ENCODE measurements at places on chromosomes 12 and 14.

- no peak for DNase-seq
Observed at GRCh38 chr12:53355121-53355520, 19.0 kb upstream of the SP7 start.

- DNase-seq = peak; percentile 67
Observed at GRCh38 chr14:23366426-23366921, 1.5 kb upstream of the EFS start.

DNA sequence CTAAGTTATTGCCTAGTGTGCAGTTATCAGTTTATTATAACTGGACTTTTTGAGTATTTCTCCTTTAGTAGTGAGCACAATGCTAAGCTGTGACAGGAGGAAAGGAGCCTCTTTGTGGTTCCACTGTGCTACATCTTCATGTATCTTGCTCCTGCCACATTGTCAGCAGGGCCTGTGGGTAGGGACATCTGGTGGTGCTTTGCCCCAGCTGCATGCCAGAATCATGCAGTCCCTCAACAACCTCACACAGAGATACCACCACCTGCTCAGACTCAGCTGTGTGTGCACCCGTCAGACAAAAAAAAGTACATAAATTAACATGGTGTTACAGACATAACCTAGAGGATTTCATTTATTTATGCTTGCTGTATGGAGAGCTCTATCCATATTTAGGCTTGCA lies 51.1 kb downstream of the MIS18BP1 start:
- DNase-seq = peak; percentile 36

GRCh38 chr14:96956464-96957239 lies 159.5 kb downstream of the VRK1 start:
- DNase-seq = no peak

DNA sequence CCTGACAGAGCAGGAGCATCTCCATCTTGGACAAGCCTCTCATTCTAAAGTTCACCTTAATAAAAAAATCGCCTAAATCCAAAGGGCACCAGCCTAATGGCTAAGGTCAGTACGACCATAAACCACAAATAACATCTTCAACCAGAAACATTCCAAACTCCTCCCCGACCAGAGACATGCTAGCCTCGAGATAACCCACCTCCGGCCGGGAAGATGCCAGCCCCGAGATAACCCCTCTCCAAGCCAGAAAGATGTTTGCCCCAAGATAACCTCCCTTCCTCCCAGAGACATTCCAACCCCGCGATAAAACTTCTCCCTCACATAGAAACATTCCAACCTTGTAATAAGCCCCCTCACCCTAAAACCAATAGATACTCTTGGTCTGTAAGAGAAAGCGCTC lies 86.8 kb upstream of the PKP2 start:
- no peak for DNase-seq

DNA sequence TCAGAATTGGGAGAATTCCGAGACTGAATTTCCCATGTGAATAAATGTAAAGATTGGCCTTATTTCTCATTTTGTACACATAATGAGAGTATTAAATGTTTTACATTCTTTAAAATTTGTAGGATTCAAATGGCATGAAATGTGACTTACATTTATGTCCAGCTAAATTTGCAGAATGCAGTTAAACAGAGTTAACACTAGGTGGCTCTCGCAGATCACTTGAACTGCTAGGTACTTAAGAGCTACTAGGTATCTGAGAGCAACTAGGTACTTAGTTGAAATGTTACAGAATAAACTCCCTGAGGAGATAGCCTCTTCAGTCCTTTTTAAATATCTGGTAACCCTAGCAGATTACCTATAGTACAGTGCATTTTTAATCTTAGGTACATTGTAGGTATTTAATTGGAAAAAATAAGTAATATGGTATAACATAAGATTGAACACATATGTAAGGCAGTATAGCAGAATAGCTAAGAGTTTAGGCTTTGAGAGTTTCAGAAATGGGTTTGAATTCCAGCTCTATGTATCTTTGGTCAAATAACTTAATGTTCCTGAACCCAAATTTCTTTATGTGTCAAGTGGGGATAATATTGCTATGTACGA lies 73.8 kb downstream of the KIAA0586 start:
- DNase-seq = peak; percentile 87

DNA sequence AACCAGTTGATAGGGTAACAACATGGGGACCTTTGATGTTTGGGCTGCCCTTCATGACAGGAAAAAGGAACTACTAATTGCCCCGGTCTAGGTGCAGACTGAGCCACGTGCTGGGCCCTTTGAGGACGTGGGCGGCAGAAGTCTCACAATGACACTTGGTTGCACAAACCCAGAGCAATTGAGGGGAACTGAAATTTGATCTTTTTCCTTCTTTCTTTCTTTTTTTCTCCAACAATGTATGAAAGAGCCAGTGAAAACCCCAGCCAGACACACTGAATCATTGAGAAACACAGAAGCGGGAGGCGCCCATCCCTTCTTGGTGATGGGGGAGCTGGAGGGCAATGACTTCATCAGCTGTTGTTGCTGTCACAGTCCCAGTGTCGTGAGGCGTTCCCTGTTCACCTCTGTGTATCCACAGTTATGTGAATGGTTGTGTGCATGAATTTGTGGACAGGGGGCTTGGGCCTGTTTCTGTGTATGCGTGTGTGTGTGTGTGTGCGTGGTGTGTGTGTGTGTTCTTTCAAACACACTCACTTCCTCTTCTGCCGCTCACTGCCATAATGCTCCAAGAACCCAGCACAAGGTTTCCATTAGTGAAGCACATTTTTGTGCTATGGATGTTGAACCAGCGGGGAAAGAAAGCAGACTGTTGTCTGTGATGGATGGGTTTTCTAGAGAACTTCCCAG lies 137.5 kb upstream of the CCND2 start:
- DNase-seq = peak; percentile 67

DNA sequence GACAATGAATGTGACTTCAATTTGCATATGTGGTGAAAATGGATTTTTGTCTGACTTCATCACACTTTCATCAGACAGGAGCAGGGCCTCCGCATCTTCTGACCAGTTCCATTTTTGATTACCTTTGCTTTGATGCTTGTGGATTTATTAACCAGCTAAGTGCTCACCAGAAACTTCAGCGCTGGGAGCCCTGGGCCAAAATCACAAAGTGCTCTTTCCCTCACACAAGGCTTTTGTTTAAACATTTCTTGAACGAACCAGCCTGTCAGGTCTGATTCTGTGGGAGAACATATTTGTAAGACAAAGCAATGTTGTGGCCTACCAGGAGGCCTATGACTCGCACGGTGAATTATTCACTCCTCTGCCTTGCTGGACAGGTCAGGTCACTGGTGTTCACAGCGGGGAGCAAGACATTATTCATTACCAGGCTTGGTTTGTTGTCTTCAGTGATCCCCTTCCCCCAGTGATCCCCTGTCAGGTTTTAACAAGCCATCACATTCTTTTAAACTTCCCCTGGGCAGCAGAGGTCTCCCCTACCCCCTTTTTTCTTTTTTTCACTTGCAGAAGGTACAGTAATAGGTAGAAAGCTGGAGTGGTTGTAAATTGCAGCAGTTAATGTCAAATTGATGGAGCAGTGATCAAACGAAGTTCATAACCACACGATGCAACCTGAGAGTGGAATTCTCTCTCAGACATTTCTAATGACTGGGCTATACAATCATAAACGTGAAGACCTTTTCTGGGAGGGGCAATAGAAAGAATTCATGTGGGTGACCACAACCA lies 167.5 kb upstream of the PRICKLE1 start:
- DNase-seq = peak; percentile 98

DNA sequence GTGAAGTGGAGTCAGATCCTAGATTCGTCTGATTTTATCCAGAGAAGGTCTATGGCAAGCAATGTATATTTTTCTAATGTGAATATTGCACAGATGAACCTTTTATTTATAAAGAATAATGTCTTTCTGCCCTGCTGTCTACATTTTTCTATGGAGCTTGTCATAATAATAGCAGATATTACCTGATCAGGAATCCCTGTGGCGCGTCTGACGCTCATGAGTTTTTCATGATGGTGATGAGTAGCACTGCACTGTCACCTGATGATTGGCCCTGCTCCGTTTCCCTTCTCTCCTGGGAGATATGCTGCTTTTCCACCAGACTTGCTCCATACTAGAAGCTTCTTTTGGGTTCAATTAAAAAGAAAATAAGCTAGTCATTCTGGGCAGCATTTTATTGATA lies 20.5 kb downstream of the CINP start:
- no peak for DNase-seq

DNA sequence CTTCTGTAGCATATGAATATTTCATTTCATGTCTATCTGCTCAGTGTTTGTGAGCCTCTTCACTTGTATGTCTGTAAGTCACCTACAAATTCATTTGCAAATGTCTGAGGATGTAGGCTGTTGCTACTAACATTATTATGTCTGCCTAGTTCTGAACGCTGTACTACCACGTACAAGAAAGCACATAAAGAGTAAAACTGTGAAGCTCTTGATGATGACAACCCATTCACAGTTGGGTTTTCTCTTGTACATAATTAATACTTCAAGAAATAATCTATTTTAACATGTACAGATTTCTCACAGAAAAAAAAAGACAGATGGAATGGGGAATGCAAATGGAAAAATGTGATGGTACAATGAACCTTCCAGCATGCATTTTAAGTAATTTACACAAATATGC lies 64.3 kb upstream of the CPNE8 start:
- DNase-seq = no peak

DNA sequence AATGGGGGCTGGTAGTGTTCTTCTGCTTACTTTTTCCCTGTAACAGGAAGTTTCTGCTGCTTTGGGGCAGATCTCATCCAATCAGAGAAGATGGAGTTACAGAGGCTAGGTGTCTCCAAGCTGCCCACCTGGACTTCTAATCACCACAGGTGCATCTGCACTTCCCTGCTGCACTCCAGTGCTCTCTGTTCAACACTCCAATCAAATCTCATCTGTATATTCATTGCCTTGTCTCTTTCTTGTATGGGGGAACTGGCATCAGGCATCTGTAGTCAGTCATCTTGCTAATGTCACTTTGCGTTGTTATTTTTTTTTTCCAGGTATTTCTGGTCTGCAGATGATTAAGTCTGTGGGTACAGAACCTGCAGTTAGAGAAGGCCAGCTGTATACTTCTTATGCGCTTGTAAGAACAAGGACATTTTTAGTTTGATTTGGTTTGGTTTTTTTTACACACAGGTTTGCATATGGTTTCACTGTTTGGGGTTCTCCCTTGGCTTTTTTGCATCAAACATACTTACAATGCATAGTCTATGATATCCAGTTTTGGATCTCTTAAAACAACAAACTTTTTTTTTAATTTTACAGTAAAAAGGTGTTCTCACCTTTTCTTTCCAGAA lies 116.0 kb downstream of the METTL25 start:
- no peak for DNase-seq

DNA sequence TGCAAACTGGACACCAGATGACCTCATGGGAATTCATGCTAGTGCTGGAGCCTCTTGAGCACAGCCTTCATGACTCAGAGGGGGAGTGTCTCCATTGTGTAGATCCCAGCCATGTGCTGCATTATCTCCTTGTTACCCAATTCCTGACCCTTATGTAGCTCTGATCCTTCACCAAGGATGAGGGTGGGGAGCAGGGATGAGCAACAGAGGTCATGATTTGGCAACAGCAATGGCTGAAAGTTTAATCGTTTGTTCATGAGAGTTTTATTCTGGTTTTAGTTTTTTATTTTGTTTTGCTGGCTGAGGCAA lies 9.5 kb upstream of the BDKRB1 start:
- DNase-seq = peak; percentile 99

- DNase-seq = no peak
Observed at GRCh38 chr14:72308967-72309485, 376.8 kb downstream of the RGS6 start.

DNA sequence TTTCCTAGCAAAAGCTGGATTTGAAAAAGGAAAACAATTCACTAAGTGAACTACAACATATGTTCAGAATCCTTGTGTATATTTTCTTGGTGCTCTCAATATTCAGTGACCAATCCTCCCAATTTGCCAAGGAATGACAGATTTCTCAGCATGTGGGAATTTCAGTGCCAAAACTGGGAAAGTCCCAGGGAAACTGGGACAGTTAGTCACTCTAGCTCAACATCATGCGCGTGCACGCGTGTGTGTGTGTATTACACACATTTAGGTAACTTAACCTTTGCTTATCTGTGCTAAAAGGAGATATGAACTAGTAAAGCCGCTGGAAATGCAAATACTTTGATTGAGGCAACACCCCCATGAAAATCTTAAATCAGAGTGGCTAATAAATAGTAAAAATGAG lies 26.1 kb upstream of the SLC6A13 start:
- peak; percentile 55 for DNase-seq

Measured in iris pigment epithelial cell (primary cell).